ENCODE measurements at places on chromosomes 4 and X. TPM values are rescaled to one million over a fixed set of nuclear protein-coding genes. Genes with fewer than 3 reads are reported as not detected.
A peak's percentile ranks its signal among the peaks of the same experiment; 100 is the strongest.

The MSANTD1 gene
- 2.6 TPM for total RNA-seq

DNA sequence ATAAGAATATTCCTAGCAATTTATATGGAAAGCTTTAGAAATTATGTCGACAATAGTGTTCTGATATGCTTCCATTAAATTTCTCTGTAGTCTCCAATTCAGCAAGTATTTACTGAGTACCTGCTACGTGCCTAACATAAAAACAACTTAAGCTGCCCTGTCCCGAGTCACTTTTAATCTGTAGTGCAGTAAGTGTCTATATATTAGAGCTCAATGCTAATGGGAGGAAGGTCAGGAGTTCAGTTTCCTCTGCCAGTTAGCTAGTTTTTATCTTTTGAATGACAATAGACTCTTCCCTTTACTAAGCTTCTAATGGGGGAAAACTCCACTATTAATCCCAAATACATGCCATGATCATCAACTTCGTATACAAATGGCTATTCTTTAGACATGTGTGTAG, 118.7 kb upstream of the NAP1L5 start:
- no peaks in the 10 kb centered on the region for H3K4me1 ChIP-seq
- H3K4me3 ChIP-seq = no peak overlapping the region
- DNase-seq = no peak
- no peak overlapping the region for H3K27ac ChIP-seq

The MSN gene
- 468 TPM for total RNA-seq

The FRAS1 gene
- 0.06 TPM for total RNA-seq

GRCh38 chr4:189785257-189785656, 155.4 kb upstream of the FRG1 start:
- H3K27ac ChIP-seq = no peak overlapping the region
- H3K36me3 ChIP-seq = no peaks in the 10 kb centered on the region

DNA sequence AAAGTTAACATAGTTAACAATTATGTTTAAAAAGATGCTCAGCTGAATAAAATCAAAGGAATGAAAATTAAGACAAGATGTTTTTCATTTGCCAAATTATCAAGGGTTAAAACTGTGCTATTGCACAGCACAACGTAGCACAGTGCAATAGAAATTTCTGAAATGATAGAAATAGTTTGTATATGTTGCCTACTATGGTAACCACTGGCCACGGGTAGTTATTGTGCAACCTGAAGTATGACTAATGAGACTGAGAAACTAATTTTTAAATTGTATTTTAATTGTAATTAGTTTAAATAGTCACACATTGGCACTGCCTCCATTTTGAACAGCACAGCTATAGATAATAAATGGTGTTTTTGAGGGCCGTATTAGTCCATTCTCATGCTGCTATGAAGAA, 343.1 kb upstream of the FAM241A start:
- H3K36me3 ChIP-seq = no peaks in the 10 kb centered on the region
- DNase-seq = no peak
- H3K27ac ChIP-seq = no peak overlapping the region

DNA sequence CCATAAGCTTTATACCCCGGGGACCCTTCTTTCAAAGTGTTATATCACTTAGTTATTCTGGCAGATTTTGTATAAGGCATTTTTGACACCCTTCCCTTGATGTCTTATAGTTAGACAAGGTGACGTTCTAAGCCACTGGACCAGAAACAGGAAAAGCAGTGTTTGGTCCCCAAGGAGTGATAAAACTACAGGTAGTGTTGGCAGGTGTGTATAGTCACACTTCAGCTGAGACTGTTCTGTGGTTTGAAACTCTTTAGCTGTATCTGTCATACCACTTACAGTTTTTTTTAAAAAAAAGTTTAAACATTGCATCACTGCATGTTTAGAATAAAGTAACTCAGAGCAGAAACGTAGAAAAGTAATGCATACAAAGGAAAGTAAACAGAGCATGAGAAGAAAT, 48.5 kb downstream of the TLL1 start:
- no peaks in the 10 kb centered on the region for H3K27me3 ChIP-seq
- no peaks in the 10 kb centered on the region for H3K4me1 ChIP-seq
- no peaks in the 10 kb centered on the region for H3K36me3 ChIP-seq
- no peak overlapping the region for H3K4me3 ChIP-seq
- no peak for DNase-seq

The FDCSP gene
- not detected for total RNA-seq

The F11 gene
- total RNA-seq = 0.24 TPM

DNA sequence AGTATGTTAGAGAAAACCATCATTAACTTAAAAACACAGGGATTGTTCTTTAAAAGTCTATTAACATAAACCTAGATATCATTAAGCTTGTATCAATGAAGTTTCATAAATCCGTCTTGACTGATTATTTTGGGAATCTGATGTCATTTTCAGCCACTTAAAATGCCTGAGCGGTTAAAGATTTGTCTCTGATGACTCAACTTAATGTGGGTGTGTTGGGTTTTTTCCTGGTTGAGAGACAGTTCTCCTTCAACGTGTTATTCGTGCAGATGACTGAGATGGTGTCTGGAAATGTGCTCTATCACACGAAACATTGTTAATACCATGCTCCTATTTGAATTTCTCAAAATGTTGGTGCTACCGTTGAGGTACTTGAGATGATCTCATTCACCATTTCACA, 227.3 kb upstream of the TENM3 start:
- DNase-seq = peak; percentile 13
- H3K27ac ChIP-seq = no peak overlapping the region
- H3K4me1 ChIP-seq = no peaks in the 10 kb centered on the region

- no peak overlapping the region for H3K4me3 ChIP-seq
- no peaks in the 10 kb centered on the region for H3K4me1 ChIP-seq
- no peak for DNase-seq
- H3K36me3 ChIP-seq = no peaks in the 10 kb centered on the region
- no peaks in the 10 kb centered on the region for H3K27me3 ChIP-seq
These were observed 19.7 kb downstream of the SHROOM2 start for GRCh38 chrX:9805956-9806355.

The ARAP2 gene
- total RNA-seq = 0.20 TPM

DNA sequence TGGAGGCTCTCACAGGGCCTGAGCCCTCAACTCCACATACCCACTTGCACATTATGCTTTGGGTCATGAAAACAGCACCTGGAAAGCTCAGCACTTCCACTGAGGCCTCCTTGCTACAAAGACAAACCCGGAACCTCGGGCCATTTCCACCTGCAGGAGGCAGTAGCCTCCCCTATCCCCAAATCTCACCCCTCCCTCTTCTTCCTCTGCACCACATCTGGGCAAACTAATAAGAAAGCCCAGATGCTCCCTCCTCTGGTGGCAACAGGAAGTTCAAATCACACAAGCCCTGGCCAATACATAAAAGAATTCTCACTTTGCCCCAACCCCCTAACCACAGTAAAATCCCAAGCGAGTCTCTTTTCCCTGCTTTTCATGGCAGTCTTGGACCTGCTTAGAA, 136.4 kb downstream of the MAPK10 start:
- H3K27ac ChIP-seq = no peak overlapping the region
- no peaks in the 10 kb centered on the region for H3K36me3 ChIP-seq
- no peak overlapping the region for H3K4me3 ChIP-seq
- DNase-seq = peak; percentile 63
- no peaks in the 10 kb centered on the region for H3K4me1 ChIP-seq
- no peaks in the 10 kb centered on the region for H3K27me3 ChIP-seq

- no peak overlapping the region for H3K27ac ChIP-seq
- no peaks in the 10 kb centered on the region for H3K36me3 ChIP-seq
- H3K4me3 ChIP-seq = no peak overlapping the region
- no peaks in the 10 kb centered on the region for H3K4me1 ChIP-seq
These were observed 21.4 kb downstream of the ZCCHC13 start for GRCh38 chrX:74325130-74326059.

The ASB12 gene
- not detected for total RNA-seq

The AMER1 gene
- 3.4 TPM for total RNA-seq

DNA sequence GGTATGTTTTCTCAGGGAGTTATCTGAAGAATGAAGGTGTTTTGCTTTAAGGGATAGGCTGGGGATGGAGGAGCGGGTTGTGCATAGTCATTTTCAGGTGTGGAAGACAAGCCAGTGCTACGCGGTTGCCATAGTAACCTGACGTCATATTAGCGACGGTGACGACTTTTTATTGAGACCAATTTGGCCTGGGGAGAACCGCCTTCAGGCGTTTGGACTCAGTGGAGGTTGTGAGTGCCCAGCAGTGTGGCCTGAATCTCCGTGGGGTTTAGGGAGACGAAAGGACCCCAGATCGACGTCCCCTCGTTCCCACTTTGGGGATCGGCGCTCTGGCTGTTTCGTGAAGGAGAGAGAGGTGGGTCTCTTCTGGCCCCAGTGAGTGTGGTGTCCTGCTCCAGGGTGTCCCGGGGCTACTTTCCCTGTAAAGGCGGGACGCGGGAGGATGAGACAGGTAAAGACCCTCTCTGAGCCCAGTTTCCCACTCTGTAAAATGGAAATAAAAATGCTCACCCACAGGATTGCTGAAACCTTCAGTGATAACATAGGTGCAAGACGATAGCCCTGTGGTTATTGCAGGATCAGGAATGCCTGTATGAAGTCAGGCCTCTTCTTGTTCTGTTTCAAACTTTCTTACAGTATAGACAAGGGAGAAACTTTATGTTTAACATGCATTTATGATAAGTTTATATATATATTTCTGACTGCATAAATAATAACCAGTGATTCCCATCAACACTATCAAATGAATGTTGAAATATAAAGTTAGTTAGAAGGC, 48.6 kb downstream of the GPRASP3 start:
- H3K4me1 ChIP-seq = no peaks in the 10 kb centered on the region
- H3K36me3 ChIP-seq = no peaks in the 10 kb centered on the region
- H3K27me3 ChIP-seq = no peaks in the 10 kb centered on the region

The GABRE gene
- total RNA-seq = not detected

The LRPAP1 gene
- 182 TPM for total RNA-seq

The HAND2 gene
- total RNA-seq = 22.7 TPM

The RPA4 gene
- 0.66 TPM for total RNA-seq

GRCh38 chrX:389021-389441, 2.3 kb upstream of the PPP2R3B start:
- DNase-seq = no peak
- no peak overlapping the region for H3K27ac ChIP-seq
- H3K4me1 ChIP-seq = no peaks in the 10 kb centered on the region

- H3K4me1 ChIP-seq = no peaks in the 10 kb centered on the region
- no peak overlapping the region for H3K4me3 ChIP-seq
- no peak overlapping the region for H3K27ac ChIP-seq
- H3K27me3 ChIP-seq = no peaks in the 10 kb centered on the region
- DNase-seq = no peak
These were observed 80.4 kb downstream of the FRAS1 start for GRCh38 chr4:78137532-78137931.

DNA sequence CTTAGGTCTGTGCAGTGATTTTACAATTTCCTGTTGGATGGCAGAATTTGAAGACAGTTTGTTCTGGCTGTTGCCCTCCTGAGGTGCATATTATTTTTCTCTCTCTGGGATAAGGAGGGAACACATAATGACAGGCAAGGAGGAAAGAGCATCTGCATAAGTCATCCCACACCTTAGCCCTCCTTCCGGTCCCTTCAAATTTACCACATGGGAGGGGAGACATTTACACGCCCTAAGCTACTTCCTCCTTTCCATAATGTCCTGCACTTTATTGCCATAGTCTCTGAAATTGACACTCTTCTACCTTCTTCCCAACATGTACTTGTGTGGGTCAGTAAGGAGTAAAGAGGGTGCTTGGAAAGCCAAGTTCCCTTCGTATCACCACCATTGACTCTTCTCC, 13.9 kb downstream of the SMPX start:
- peaks cover 14% of the 10 kb centered on the region for H3K27me3 ChIP-seq
- no peak overlapping the region for H3K4me3 ChIP-seq
- no peak overlapping the region for H3K27ac ChIP-seq
- DNase-seq = peak; percentile 24
- no peaks in the 10 kb centered on the region for H3K4me1 ChIP-seq

DNA sequence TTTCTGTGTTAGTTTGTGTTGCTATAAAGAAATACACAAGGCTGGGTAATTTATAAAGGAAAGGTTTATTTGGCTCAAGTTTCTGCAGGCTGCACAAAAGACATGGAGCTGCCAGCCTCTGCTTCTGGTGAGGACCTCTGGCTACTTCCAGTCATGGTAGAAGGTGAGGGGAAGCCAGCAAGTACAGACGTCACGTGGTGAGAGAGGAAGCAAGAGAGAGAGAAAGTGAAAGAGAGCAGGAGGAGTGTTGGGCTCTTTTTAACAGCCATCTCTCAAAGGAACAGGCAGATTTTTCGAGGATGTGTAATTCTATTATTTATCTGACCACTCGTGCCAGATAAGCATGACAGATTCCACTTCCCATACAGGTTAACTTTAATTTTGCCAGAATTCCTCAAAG, 1199.1 kb downstream of the ADGRL3 start:
- H3K36me3 ChIP-seq = no peaks in the 10 kb centered on the region
- no peaks in the 10 kb centered on the region for H3K4me1 ChIP-seq
- H3K4me3 ChIP-seq = no peak overlapping the region

GRCh38 chrX:7294483-7294882, 146.5 kb upstream of the PUDP start:
- H3K27me3 ChIP-seq = no peaks in the 10 kb centered on the region
- no peaks in the 10 kb centered on the region for H3K36me3 ChIP-seq
- no peak overlapping the region for H3K27ac ChIP-seq
- no peaks in the 10 kb centered on the region for H3K4me1 ChIP-seq
- no peak for DNase-seq
